AG08396 (cell line): ENCODE measurements at places on chromosomes 11 and 22.

GRCh38 chr11:121790430-121790829, 325.6 kb downstream of the BLID start:
- DNase-seq = no peak

GRCh38 chr11:104610635-104611034, 287.6 kb downstream of the CASP12 start:
- no peak for DNase-seq

GRCh38 chr11:83477772-83478171, 191.6 kb upstream of the CCDC90B start:
- no peak for DNase-seq

GRCh38 chr22:47794851-47795250, 1032.4 kb downstream of the TBC1D22A start:
- no peak for DNase-seq

GRCh38 chr22:40116496-40117200, 61.1 kb upstream of the TNRC6B start:
- no peak for DNase-seq

DNA sequence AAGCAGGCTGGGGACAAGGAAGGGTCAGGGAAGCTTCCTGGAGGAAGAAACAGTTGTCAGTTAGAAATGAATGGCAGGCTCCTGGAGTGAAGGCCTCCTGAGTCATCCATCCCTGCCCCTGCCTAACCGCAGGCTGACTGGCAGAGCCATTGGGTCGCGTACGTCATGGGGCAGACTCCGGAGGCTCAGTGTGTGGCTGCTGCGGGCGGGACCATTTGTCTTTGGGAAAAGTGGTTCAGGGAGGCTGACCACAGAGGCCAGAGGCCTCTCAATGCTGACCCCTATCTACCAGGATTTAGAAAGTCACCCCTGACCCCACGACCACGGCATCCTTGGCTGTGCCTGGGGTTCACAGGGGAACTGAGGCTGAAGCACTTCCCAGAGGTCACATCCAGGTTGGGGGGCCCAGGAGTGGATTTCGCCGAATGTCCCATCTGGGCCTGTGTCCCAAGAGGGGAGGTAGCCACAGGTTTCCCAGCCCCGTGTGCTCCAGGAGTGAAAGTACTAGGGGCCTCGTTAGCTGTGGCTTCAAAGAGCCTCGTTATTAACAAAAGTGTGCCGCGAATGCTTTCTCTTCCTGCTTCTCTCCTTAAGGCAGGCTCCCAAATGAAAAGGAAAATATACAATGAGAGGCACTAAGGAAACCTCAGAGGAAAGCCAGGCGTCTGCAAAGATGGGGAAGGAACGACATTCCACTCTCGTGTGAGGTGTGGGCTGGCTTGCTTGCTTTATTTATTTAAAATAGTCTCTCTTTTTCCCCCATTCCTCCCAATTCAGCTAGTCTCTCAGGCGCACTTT, 58.9 kb downstream of the FLRT1 start:
- peak; percentile 79 for DNase-seq

- peak; percentile 50 for DNase-seq
These were observed 1.2 kb upstream of the RASGRP2 start for GRCh38 chr11:64745189-64745520.

DNA sequence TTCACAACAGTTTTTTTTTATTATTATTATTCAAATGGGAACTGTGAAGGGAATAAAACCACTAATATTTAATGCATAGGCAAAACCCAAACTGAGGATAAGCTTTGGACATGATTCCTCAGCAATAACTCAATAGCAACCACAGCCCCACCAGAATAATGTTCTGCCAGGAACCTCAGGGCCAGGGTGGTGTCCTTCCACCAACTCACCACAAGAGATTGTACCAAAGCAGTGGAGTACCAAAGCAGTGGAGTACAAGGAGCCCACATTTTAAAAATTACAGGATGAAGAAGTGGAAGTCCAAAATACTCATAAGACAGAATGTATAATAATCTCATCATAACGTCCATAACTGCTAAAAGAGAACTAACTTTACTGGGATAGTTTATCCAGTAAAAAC, 32.5 kb upstream of the FZD4 start:
- no peak for DNase-seq

DNA sequence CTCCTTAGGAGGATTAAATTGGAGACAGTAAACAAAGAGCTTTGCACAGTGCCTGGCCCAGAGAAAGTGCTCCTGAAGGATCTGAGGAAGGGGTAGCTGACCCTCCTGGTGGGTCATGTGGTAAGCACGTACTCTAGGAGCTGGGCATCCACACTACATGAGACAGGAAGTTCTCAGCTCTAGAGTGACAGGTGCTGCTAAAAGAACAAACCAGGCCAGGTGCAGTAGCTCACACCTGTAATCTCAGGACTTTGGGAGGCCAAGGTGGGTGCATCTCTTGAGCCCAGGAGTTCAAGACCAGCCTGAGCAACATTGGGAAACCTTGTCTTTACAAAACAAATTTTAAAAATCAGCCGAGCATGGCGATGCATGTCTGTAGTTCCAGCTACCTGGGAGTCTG, 13.1 kb downstream of the SLC43A1 start:
- no peak for DNase-seq
